ENCODE measurements at places on chromosomes 2 and 18. TPM values are rescaled to one million over a fixed set of nuclear protein-coding genes. Genes with fewer than 3 reads are reported as not detected.

CYBRD1 gene
- total RNA-seq = 25.6 TPM

SCN2A gene
- 7.0 TPM for total RNA-seq

SEMA4C gene
- total RNA-seq = 13.2 TPM

DNA sequence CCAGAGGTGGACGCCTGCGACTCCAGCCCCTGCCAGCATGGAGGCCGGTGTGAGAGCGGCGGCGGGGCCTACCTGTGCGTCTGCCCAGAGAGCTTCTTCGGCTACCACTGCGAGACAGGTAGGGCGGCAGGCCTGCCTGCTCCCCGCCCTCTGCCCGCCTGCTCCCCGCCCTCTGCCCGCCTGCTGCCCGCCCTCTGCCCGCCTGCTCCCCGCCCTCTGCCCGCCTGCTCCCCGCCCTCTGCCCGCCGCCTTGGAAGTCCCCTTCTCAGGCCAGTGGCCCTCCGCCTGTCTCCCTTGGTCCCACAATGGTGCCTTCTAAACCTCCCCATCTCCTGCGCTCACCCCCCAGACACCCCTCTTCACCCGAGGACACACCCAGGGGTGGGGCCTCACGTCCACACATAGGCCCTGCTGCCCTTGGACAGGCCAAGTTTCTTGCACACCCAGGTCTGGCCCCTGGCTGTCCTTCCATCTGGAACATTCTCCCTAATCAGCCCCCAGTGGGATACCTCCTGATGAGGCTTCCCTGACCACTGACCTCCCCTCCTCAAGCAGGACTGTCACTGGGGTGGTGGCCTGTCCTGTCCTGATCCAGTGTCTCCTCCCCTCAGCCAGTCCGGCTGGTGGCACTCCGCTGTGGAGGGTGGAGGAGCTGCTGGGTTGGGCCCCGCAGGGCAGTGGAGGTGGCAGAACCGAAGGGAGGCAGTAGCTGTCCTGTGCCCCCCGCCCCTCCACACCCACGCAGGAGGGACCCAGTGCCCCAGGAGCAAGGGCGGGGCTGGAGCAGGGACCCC, 37.9 kb downstream of the MTERF4 start:
- DNase-seq = peak; percentile 56

DNA sequence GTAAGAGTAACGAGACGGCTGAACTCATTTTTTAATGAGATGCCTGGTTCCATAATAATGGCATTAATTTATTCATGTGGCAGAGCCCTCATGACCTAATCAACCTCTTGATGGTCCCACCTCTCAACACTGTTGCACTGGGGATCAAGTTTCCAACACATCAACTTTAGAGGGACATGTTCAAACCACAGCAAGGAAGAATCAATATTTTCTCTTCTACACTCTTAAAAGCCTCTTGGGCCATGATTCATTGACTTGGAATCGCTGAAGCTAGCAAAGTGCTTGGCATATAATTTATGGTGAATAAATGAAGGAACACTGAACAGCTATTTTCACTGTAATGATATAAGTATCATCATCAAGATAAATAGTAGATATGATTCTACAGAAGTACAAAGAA, 333.0 kb downstream of the TNS1 start:
- DNase-seq = no peak

GRCh38 chr2:235113854-235114253, 162.0 kb downstream of the SH3BP4 start:
- DNase-seq = no peak

GRCh38 chr2:124001696-124002430, 23.2 kb upstream of the CNTNAP5 start:
- no peak for DNase-seq

- DNase-seq = no peak
Observed at GRCh38 chr2:230964136-230964730, 31.7 kb upstream of the SPATA3 start.

GRCh38 chr2:238986491-238987351, 138.8 kb downstream of the TWIST2 start:
- no peak for DNase-seq

DNA sequence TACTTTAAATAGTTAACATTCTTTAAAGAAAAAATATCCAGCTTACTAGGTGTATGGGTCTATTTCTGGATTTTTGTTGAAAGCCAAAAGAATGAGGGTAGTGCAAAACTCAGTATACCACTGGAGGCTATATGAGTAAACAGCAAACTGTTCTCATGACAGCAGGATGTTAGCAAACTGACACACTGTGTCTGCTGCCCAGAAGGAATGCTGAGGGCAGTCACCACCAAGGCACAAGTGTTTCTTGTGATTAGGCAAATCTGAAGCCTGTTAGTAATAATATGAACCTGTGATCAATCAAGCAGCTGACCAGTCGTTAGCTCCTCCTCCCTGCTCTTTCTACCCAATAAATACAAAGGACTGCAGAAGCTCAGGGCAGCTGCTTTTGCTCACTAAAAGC, 50.5 kb upstream of the SULT1C3 start:
- DNase-seq = peak; percentile 55

- DNase-seq = no peak
Observed at GRCh38 chr2:152493417-152493816, 158.4 kb downstream of the FMNL2 start.

DNA sequence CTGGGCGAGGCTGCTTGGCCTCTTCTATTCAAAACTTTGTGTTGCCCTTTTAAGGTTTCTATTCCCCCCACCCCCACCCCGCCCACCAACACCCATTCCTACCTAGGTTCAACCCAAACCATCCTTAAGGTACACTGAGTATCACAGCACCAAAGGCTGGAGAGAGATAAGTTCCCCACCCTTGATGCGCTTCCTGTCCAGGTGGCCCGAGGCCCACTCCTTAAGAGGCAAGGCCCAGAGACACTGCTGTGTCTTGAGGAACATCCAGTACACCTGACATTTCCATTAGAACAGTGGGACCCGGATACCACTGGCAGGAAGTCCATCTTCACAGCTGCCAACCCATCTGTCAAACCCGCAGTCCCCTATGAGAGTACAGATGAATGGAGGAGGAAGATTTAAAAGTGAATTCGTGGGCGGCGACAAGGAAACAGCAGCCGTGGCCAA, 277 bp upstream of the INPP1 start:
- DNase-seq = no peak

DNA sequence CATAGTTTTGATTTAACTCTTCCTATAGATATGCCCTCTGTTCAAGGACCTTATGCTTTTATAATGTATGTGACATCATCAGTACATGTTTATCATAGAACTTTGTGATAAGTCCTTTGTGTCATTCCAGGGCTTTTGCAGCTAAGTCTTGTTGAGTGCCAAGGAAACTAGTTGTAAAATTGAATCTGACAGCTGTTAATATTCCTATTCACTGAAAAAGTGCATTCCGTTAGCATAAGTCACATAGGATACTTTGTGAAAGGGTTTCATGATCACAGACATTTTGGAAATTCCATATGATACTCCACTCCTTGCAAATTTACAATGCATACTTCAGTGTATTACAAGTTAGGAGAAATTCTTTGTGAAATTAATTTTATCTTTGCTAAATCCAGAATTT, 503.4 kb downstream of the CCDC85A start:
- peak; percentile 29 for DNase-seq

DNA sequence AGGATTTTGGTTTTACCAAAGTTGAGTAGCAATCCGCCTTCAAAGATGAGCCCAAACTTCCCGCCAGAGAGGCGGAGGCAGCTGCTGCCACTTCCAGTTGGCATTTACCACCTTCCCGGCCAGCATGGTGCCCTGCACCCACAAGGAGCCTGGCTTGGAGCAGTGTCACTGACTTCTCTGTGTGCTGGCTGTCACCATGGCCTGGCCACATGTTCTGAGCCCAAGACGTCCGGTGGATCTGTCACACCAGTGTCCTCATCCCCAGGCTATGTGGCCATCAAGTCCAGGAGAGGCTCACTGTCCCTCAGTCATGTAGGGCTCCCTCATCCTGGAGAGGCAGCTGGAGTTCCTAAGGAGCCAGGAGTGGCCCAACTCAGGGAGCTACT, 100.6 kb downstream of the ACKR3 start:
- no peak for DNase-seq

- DNase-seq = no peak
Observed at GRCh38 chr2:71894261-71894660, 253.4 kb downstream of the CYP26B1 start.

GRCh38 chr2:124805060-124805459, 780.0 kb downstream of the CNTNAP5 start:
- DNase-seq = no peak

DNA sequence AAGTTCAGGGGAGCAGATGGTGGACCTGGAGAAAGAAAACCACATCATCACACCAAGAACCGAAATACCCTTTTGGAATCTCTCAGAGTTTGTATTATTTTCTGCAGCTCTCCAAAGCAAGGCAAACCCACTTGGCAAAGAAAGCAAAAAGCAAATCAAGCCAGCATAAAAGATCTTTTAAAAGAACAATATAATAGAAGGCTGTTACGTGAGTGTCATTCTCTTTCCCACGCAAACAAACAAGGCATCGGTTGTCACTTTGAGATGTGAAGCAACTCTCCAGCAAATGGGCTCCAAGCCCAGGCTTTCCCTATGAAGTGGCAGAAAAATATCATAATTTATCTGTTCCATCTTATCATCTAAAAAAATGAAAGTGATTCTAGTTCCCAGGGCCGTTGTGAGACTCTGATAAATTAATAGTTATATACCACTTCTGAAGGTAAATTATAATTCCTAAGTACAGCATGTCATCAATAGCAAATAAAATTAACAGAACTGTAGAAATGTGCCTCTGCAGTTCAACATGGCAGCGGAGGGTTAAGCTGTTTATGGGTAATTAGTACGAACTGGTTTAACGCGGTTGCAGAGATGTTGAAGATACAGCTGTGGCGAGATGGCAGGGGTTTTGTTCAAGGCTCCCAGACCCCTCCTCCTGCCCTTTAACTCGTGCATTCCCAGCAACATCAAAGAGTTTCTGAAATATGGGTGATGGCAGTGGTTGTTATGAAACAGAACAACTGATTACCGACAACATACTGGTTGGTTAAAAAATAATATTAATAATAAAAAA, 89.2 kb downstream of the EPHA4 start:
- no peak for DNase-seq

GRCh38 chr2:66582987-66583880, 148.3 kb downstream of the MEIS1 start:
- DNase-seq = no peak

GRCh38 chr18:63604791-63605567, 17.8 kb downstream of the SERPINB13 start:
- DNase-seq = peak; percentile 98
